ENCODE measurements at places on chromosomes 5 and 9. TPM values are rescaled to one million over a fixed set of nuclear protein-coding genes. Genes with fewer than 3 reads are reported as not detected.

DNA sequence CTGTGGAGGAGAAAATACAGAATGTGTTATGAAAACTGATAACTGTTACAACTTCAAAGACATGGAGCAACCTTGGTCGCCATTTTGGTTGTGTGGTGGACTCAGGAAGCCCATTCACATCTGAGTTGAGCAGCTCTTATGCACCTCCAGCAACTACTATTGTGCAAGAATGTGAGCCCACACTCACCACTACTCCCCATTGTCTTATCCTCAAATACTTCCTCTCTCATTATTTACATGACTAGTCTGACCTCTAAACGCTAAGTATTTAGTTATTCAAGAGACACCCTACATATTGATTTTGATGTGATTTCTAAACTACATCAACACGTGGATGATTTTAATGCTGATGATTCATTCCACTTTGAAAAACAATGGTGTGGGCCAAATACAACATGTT, 516.6 kb upstream of the CLINT1 start:
- DNase-seq: no peak

GRCh38 chr9:3180696-3181048, 336.8 kb upstream of the PUM3 start:
- no peak for DNase-seq

Gene MBLAC2
- 4.8 TPM for polyA plus RNA-seq

Gene SV2C
- polyA plus RNA-seq: 0.05 TPM

Gene FAM221B
- polyA plus RNA-seq: 0.03 TPM

GRCh38 chr9:15592317-15592716, 39.5 kb downstream of the CCDC171 start:
- DNase-seq: no peak

- no peak for DNase-seq
Measured at GRCh38 chr9:113482991-113483675, 19.6 kb downstream of the RGS3 start.

Gene BNC2
- 16.0 TPM for polyA plus RNA-seq

DNA sequence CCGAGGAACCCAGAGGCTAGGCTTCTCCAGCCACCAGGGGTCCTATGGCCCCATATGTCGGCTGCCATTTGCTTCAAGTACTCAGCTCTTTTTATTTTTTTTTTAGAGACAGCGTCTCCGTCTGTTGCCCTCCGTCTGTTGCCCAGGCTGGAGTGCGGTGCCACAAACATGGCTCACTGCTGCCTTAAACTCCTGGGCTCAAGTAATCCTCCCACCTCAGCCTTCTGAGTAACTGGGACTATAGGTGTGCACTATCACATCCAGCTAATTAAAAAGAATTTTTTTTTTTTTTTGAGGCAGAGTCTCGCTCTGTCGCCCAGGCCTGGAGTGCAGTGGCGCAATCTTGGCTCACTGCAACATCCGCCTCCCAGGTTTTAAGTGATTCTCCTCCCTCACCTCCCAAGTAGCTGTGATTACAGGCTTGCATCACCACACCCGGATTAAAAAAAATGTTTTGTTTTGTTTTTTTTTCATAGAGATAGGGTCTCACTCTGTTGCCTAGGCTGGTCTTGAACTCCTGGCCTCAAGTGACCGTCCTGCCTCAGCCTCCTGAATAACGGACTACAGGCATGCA, 8.9 kb downstream of the CERCAM start:
- no peak for DNase-seq

Gene SH3GL2
- 3.2 TPM for polyA plus RNA-seq

- DNase-seq: no peak
Measured at GRCh38 chr9:133505186-133505830, 19.5 kb downstream of the MYMK start.

GRCh38 chr5:177325868-177326381, 14.2 kb upstream of the MXD3 start:
- DNase-seq: no peak

DNA sequence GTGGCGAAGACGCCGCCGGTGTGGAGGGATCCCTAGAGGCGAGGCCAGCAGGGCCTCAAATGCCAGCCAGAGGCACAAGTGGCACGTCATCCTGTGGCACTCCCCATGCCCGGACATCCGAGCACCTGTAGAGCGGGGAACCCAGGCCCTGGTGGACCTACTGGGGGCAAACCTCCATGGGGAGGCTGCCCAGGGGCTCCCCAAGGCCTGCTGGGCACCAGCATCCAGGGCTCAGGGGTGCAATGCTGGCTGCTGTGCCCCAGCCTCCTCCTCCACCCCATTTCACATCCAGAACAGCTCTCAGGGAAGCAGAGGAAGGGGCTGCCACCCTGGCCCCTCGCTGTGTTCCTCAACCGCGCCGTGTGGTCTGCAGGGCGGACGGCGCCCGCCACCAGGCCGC, 43.5 kb downstream of the HK3 start:
- DNase-seq: no peak

- no peak for DNase-seq
Measured at GRCh38 chr9:78351816-78352215, 54.9 kb downstream of the PSAT1 start.

GRCh38 chr5:135887881-135888614, 7.6 kb downstream of the IL9 start:
- DNase-seq: no peak

Gene KIAA1191
- polyA plus RNA-seq: 86.4 TPM

Gene ANKRD55
- not detected for polyA plus RNA-seq

- DNase-seq: no peak
Measured at GRCh38 chr9:136644343-136644592, 18.4 kb upstream of the EGFL7 start.
